ENCODE measurements at places on chromosomes 12 and 14.

GRCh38 chr14:21579976-21580375 lies at the start of gene OR10G3:
TSS of gene OR10G3 (minus strand) at chr14:21580076. CDS start at chr14:21570744, 9,332 bp downstream.
- no peak for DNase-seq

- DNase-seq = no peak
Observed at GRCh38 chr12:22340143-22340542, 5.6 kb upstream of the ST8SIA1 start.

- DNase-seq = no peak
Observed at GRCh38 chr12:115109863-115110262, 425.9 kb upstream of the TBX3 start.

- DNase-seq = no peak
Observed at GRCh38 chr12:61188801-61189595, 1071.2 kb upstream of the USP15 start.

DNA sequence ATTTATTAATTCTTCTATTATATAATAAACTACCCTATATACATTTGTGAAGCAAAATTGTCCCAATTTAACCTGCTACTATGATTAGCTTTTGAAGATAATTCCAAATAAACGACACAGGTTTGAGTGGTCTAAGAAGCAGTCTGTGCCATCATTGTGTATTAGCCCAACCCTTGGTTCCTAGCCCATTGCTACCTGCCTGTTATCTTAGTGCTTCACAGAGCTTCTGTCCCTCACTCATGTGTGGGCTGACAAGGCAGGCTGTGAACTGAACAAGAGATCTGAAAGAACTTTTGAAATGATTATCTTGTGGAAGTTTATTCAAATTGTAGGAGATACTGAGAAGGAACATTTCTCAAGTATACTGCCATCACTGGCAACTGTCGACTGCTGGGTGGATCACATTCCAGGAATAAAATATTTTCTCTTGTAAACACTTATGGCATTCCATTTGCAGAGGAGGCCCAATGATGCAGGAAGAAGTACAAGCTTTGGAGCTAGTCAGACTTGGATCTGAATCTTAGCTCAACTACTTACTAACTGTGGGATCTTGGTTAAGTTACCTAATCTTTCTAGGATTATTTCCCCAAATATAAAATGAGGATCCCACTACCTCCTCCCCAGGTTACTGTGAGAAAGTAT lies 7.8 kb upstream of the MTERF2 start:
- no peak for DNase-seq
